Stimulated activated CD4-positive, alpha-beta T cell treated with anti-CD3 and anti-CD28 coated beads, Interleukin-12 subunit alpha, Interleukin-12 subunit beta, amount 100 ng/mL, for 48 hours (primary cell): ENCODE measurements at places on chromosomes 4 and X.

- DNase-seq, result no peak
These were observed 378 bp upstream of the RPS6KA6 start for GRCh38 chrX:84188320-84188834.

- no peak for DNase-seq
These were observed 69.7 kb upstream of the COX18 start for GRCh38 chr4:73139245-73139644.

GRCh38 chr4:110106931-110107296 lies 91.5 kb downstream of the ELOVL6 start:
- DNase-seq, result no peak

DNA sequence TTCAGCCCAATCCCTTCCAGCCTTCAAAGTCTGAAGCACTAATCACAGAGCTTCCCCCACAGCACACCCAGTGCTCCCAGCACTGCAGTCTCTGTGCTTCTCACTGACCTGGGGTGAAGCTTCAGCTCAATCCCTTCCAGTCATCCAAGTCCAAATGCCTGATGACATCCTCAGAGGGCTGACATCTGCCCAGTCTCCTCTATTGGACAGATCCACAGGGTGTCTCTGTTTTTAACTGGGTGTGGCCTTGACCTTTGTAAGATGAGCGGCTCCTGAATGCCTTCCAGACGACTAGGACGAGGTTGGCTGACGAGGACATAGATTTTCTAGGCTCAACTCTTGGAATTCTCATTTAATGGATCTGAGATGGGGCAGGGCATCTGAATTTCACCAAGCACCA lies 7.6 kb upstream of the SLC2A9 start:
- no peak for DNase-seq

DNA sequence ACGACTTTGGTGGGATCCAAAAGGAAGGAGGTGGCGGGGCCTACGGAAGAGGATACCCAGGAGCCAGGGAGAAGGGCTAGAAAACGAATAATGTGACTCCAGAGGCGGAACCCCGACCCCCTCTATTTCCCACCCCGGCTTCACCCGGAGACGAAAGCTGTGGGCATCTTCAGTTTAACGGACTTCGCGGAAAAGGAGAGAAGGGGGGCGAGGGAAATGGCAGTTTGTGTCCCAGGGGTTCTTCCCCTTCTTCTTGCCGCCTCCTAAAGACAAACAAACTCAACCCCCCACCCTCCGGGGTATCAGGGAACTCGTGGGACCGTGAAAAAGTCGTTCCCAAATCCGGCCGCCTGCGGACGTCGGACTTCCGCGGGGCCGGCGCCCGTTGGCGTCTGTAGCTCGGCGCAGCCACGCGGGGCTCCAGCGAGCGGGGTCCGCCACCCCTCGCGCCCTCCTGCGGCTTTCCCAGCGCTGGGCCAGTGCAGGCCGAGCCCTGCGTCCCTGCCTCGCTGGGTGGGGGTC lies 3.6 kb upstream of the LEF1 start:
- no peak for DNase-seq

DNA sequence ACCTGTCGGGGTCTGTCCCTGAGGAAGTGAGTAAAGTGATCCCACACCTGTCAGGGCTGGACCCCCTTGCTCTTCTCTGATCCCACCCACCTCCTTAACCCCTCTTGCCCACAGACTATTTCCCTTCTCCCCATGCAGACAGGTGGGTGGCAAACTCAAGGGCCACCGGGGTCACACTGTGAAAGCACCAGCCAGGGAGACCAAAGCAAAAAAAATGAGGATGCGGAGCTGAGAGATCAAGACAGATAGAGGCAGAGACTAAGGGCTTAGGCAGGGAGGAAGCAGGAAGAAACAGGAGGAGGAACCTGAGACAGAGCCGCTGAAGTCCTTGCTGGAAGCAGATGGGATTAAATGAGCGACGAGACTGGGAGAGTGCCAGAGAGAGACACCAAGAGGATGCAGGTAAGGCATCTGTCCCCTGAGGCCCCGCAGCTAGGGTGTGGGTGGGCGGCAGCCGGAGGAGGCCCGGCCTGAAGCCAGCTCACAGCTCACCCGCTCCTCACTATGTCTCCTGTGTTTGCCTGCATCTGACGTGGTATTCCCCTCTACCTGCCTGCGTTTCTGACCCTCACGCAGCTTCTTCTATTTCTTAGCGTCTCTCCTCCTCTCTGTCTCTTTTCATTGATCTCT lies 7.2 kb downstream of the TIMM17B start:
- DNase-seq, result no peak

DNA sequence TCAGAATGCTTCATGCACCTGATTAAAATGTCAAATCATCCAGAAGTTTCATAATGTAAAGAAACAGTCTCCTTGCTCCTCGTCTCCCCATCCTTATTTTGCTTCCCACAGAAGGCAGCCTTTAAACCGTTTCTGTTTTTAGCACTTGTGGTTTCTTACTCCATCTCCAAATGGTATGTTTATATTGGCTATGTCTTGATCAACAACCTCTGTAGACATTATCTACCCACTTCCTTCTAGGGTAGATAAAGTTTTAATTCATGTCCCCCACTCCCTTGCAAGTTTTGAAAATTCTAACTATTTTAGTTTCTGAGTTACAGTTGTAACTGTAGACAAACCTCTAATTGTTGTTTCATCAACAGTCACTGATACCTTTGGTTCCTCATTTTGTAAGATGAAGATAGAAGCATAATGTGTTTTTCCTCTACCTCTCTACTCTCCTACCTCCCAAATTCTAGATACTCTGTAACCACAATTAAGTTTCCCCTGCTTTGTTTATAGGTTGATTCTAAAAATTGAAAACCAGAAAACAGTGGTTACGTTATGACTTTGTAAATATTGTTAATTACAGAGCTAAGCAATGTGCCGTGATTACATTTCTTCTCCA lies 291.7 kb upstream of the GATB start:
- no peak for DNase-seq

- DNase-seq, result peak; percentile 67
These were observed at the start of gene DDX60 for GRCh38 chr4:168318266-168318895. DDX60 (minus strand) TSS chr4:168318752; CDS start chr4:168311259, 7,493 bp downstream.

GRCh38 chrX:107204068-107204605 lies 2.1 kb downstream of the NUP62CL start:
- DNase-seq, result no peak

DNA sequence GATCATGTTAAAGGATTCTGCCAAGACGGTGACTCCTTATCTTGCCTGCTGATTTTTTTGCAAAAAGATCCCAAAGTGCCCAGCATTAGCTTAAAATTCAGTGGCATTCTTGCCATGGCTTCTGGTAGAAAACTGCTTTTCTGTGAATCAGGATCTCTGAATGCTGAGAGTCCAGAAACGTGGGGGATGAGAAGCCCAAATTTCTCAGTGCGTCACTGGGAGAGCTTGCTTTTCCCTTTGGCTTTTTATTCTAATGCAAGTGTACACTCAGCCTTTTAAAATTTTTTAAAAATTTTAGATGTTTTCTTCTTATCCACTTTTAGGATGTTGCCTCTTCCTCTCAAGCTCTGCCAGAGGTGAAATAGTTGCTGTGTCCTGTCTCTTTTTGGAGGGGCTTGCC lies 98.4 kb downstream of the TLL1 start:
- no peak for DNase-seq

DNA sequence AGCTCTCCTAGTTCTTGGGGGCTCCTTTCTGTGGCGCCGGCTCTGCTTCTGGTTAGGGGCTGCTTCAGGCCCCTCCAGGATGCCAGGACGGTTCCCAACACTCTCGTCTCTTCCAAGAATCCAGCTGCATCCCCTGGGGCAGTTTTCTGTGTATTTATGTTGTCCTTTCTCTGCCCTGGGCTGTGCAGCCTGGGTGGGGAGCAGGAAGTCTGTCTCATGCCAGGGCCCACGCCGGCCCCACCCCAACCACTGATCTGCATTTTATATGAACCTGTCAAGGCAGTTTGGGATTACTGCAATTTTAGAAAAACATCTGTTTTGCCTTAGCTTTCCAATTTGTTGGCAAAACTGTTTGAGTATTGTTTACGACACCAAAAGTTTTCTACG lies 14.6 kb downstream of the CTBP1 start:
- DNase-seq, result no peak

DNA sequence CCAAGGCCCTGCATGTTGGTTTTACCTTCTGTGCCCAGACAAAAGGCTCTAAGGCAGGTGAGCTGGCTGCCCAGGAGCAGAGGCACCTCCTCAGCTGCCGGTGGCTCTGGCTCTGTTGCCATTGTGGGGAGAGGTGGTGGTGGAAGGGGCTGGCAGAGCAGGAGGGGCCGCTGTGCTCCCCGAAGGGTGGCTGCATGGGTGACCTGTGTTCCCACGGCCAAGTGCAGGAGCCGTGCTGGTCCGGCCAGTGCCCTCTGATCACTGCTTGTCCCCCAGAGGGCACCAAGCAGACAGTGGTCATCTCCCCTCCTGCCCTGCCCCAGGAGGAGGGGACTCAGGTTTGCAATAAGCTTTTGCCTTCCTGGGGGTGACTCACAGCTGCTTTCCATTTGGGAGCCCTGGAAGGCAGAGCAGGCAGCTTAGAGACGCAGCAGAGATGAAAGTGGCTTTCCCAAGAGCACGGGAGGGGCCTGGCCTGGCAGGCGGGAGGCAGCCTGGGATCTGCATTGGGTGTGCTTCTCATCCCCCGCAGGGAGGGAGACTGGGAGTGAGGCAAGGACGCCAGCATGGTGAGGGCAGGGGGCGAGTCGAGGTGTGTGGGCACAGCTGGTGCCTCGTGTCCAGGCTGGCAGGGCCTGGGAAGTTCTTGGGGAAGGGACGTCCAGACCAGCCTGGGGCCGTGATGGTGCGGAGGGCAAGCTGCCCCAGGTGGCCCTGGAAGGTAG lies 28.7 kb downstream of the DOK7 start:
- no peak for DNase-seq

DNA sequence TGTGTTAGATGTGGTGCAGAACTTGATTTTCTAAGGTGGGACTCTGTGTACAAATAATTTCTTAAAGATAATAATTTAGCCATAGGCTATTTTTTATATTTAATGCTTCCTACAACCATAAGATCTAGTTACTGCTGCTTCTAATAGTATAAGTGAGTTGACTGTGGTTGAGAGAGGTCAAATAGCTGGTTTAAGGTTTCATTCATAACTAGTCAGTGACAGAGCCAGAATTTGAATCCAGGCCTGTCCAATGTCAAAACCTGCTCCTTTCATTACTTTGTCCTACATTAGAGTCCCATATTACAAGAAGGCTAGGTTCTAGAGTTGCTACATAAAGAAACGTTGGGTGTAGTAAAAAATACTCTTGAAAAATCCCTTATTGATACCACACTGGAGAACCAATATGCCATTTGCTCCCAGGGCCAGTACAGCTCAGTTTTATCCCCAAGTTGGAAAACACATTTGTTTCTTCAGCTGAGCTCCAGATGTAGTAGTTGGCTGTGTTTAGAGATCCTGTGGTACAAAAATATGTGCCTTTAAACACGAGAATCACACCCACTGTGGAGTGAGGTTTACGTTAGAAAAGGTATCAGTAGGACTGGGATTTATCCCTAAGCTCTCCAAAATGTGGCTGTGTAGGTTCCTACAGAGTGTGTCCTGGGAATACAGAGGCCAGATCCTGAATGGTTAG lies 84.3 kb downstream of the REPS2 start:
- DNase-seq, result no peak

DNA sequence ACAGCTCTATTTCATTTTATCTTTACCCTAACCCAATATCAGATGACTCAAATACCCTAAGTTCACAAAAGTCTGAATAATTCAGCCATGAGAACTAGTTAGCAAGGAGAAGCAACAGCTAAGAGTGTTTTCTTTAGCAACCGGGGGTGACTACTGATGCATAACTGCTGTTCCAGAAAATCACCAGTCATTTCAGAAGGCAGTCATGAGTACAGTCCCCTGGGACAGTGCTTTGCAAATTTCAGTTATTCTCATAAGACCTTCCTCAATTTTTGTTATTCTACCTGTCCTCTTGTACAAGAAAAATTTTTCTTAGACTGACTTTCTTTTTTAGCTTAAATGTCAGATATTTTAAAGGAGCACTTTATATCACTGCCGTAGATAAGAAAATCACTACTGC lies 16.4 kb downstream of the BANK1 start:
- DNase-seq, result no peak

DNA sequence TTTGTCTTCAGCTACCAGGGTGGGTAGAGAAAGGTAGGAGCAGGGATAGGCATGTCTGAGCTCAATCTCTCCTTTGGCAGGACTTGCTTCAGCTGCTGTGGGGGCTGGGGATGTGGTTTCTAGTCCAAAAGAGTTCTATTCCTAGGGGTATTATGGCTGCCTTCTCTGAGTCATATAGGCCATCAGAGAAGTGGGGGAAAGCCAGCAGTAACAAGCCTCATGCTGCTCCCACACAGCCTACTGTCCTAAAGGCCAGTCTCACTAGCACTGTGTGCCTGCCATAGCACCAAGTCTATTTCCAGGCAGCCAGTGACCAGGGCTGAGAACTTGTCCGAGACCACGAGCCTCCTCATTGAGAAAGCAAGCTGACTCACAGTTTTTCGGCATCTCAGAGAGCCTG lies 270.6 kb downstream of the DCAF12L2 start:
- DNase-seq, result no peak

DNA sequence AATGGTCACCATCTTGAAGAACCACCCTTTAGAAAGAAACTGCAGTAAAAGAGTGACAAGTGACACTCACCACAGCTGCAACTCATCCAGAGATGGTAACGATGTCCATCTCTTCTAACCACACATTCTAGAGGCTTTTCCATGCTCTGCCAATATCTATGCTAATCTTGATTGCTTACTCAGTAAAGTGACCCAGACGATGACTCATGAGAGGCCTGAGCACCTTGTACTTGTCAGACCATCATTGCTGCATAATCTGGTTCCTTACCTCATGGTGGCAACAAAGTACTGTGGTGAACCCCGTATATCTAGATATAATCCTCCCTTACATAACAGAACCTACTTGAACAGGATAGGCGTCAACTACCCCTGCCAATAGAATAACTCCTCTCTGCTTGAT lies 75.6 kb downstream of the CCNG2 start:
- no peak for DNase-seq

- peak; percentile 40 for DNase-seq
These were observed 63.5 kb downstream of the GPC3 start for GRCh38 chrX:133921764-133922389.

GRCh38 chrX:11423362-11423818 lies 130.2 kb downstream of the AMELX start:
- no peak for DNase-seq

- no peak for DNase-seq
These were observed 65.8 kb downstream of the ANAPC4 start for GRCh38 chr4:25442863-25443307.

- no peak for DNase-seq
These were observed 55.9 kb downstream of the STOX2 start for GRCh38 chr4:183960962-183961541.

DNA sequence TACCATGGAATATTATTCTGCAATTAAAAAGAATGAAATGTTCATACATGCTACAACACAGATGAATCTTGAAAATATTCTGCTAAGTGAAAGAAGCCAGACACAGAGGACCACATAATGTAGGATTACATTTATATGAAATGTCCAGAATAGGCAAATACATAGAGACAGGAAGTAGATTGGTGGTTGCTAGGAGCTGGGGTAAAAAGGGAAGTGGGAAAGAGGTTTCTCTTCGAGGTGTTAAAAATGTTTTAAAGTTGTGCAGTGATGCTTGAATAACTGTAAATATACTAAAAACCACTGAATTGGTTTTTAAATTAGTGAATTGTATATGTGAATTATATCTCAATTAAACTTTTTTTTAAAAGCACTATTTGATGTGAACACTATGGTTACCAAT lies 3.6 kb upstream of the NXT2 start:
- DNase-seq, result no peak
